ENCODE measurements at places on chromosomes 6 and 20.

DNA sequence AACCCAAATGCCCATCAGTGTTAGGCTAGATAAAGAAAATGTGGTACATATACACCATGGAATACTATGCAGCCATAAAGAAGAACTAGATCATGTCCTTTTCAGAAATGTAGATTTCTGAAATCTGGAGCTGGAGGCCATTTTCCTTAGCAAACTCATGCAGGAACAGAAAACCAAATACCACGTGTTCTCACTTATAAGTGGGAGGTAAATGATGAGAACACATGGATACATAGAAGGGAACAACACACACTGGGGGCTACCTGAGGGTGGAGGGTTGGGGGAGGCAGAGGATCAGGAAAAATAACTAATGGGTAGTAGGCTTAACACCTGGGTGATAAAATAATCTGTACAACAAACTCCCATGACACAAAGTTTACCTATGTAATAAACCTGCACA is 188.9 kb upstream of the PRND start:
- no peak for DNase-seq

GRCh38 chr6:35382015-35382414 is 39.7 kb downstream of the PPARD start:
- DNase-seq = no peak

- no peak for DNase-seq
Measured at GRCh38 chr6:133359256-133359655, 118.1 kb downstream of the EYA4 start.

GRCh38 chr6:6333501-6333900 is 13.0 kb upstream of the F13A1 start:
- no peak for DNase-seq
